ENCODE measurements at places on chromosomes 2 and 18. TPM values are rescaled to one million over a fixed set of nuclear protein-coding genes. Genes with fewer than 3 reads are reported as not detected.

PTPRN gene
- total RNA-seq = not detected

GPR39 gene
- total RNA-seq = 0.20 TPM

ALPP gene
- total RNA-seq = not detected

SKA1 gene
- total RNA-seq = 23.9 TPM

CNDP1 gene
- total RNA-seq = not detected

MC5R gene
- not detected for total RNA-seq

CD226 gene
- 0.20 TPM for total RNA-seq

DYNC1I2 gene
- 138 TPM for total RNA-seq

KLHL41 gene
- total RNA-seq = 0.21 TPM

VWA3B gene
- not detected for total RNA-seq

TEKT4 gene
- not detected for total RNA-seq

RIOK3 gene
- 55.7 TPM for total RNA-seq

SNX17 gene
- 86.5 TPM for total RNA-seq

NR4A2 gene
- 1.0 TPM for total RNA-seq

SPHKAP gene
- total RNA-seq = not detected

ZBTB7C gene
- total RNA-seq = not detected

COL6A3 gene
- not detected for total RNA-seq
